ENCODE measurements at places on chromosomes 12 and 14. TPM values are rescaled to one million over a fixed set of nuclear protein-coding genes. Genes with fewer than 3 reads are reported as not detected.

The CELA1 gene
- not detected for total RNA-seq

DNA sequence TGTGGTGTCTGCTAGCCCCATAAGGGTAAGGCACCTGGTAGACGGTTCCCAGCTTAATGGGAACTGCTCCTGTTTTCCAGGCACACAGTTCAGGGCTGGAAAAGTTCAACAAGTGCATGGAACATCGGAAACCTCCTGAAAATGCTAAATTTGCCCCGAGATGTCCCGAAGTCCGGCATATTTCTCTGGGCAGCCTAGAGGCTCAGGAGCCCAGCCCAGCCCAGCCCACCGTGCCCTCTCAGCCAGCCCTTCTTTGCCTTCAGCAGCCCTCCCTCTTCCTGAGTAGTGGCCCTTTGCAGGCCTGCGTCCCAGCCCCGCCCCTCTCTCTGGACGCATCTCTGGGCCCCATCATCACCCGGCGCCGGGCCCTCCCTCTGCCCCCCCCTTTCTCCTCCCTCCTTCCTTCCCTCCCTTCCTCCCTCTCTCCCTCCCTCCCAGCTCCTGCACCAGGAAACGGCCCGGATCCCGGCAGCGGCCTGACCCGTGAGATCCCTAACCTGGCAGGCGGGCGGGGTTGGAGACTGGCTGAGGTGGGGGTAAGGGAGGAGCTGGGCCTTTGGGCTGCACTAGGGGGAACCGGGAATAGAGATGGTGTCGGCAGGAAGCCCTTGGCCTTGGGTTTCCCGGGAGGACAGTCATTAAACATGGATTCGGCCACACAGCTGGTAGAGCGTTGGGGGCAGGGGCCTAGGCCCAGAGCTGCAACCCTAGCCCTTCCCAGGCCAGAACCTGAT lies at the start of gene BCL2L2:
TSS of gene BCL2L2 (plus strand) at position 422 of the 734 bp plus-strand sequence. CDS start 935 bp downstream, outside the sequence.
- no peak for DNase-seq

DNA sequence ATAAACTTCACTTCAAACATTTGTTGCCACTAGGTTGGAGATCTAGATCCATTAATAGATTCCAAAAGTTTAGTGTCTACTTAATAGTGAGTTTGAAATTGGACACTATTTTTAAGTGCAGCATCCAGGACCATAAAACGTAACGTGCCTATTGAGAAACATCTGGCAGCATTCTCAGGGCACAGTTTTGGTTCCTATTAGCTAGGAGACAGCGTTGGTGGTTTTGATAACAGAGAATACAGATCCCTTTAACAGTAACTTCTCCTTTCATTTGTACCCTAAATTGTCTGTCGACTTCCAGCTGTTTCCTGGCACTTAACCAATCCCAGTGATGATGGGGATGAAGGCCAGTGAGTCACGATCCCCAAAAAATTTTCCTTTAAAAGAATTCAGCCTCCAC lies 25.8 kb downstream of the KCNK10 start:
- DNase-seq: no peak

The FGF23 gene
- total RNA-seq: not detected

The A2ML1 gene
- total RNA-seq: not detected

- DNase-seq: no peak
These were observed 100.3 kb downstream of the ERC1 start for GRCh38 chr12:1091350-1091749.

Measured in activated T-cell treated with anti-CD3 and anti-CD28 coated beads, Interleukin-2, amount 50 U/mL, for 4 hours (primary cell).